ENCODE measurements at places on chromosomes 3 and 15. TPM values are rescaled to one million over a fixed set of nuclear protein-coding genes. Genes with fewer than 3 reads are reported as not detected.

DNA sequence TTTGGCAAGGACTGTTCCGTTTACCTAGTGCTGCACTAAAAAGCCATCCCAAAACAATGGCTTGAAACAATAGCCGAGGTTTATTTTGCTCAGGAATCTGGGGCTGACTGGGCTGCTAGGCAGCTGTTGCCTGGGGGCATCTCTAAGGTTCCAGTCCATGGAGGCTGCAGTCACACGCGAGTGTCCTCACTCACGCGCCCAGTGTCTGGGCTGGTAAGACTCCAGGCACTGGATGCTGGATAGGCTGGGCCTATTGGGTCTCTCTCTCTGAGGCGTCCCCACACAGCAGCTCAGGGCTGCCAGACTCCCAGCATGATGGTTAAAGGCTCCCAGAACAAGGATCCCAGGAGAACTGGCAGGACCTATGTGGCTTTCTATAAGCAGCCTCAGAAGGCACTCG lies 34.2 kb downstream of the ALS2CL start:
- no peak for DNase-seq
- H3K4me1 ChIP-seq: peaks cover 38% of the 10 kb centered on the region
- no peak overlapping the region for H3K4me3 ChIP-seq
- no peaks in the 10 kb centered on the region for H3K36me3 ChIP-seq

GRCh38 chr3:106184540-106185457 lies 316.0 kb upstream of the CBLB start:
- H3K27ac ChIP-seq: no peak overlapping the region
- no peak overlapping the region for H3K4me3 ChIP-seq
- H3K4me1 ChIP-seq: no peaks in the 10 kb centered on the region
- no peaks in the 10 kb centered on the region for H3K36me3 ChIP-seq
- no peaks in the 10 kb centered on the region for H3K27me3 ChIP-seq
- DNase-seq: no peak

- H3K4me1 ChIP-seq: peaks cover 34% of the 10 kb centered on the region
- peaks cover 28% of the 10 kb centered on the region for H3K27me3 ChIP-seq
- no peaks in the 10 kb centered on the region for H3K36me3 ChIP-seq
- peak overlapping the region; percentile 67 for H3K4me3 ChIP-seq
- no peak for DNase-seq
Observed at GRCh38 chr15:34584330-34584668, 848 bp upstream of the GOLGA8B start.

GRCh38 chr3:133124511-133124910 lies 86.3 kb downstream of the TMEM108 start:
- H3K4me3 ChIP-seq: no peak overlapping the region
- DNase-seq: peak; percentile 38
- peaks cover 2% of the 10 kb centered on the region for H3K27me3 ChIP-seq

DNA sequence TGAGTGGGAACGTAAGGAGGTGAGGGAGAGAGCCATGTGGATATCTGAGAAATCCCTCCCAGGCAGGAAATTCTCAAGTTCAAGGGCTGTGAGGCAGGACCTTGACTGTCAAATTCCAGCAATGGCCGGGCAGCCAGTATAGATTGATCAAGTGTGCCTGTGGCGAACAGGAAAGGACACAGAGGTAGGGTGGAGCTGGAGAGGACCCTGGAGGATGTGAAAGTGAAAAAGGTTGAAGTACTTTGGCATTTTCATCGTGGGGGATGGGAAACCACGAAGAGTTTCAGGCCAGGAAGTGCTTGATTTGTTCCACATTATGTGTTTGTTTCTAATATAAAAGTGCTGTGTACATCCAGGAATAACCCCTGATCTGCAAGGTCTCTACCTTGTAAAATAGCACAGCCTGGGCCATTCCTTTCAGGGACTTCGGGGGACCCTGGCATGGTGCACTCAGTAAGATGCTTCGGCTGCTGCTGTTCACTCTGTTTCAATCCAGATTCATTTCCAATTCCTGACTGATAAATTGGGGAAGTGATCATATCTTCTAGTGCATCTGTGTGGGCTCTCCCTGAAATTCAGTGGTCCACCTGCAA lies 156.6 kb downstream of the MCTP2 start:
- no peaks in the 10 kb centered on the region for H3K4me1 ChIP-seq
- no peak overlapping the region for H3K27ac ChIP-seq
- no peaks in the 10 kb centered on the region for H3K36me3 ChIP-seq
- no peak overlapping the region for H3K4me3 ChIP-seq

DNA sequence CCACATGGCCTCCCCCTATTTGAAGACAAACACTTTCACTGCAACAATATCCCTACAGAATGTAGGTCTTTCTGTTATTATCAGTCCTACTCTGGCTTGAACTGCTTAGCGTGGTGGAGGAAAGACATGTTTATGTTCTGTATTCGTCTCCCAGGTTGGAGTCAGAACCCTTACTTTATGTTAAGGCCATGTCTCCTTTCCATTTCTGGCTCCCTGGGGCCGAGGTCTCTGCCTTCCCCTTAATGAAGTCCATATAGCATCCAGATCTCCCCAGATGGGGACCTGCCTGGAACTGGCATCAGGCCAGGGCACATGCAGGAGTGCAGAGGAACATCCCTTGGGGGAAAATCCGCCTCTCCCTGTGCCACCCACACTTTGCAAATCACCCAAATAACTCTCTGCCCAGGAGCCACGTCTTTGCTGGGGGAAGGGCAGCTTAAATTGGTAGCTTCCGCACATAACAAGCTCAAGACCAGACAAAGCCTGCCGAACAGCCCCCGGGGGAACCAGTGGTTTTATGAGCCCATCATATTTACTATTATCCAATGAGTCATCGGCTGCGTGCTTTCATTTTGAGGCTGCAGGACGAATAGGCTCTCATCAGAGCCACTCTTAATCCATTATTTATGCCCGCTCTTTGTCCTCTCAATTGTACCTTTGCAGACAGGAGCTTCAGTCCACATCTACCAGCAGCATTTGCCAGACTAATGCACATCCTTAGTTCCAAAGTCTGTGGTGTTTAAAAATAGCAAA lies 237.0 kb downstream of the UACA start:
- H3K27ac ChIP-seq: no peak overlapping the region
- H3K4me3 ChIP-seq: peak overlapping the region; percentile 10
- peaks cover 12% of the 10 kb centered on the region for H3K4me1 ChIP-seq
- H3K36me3 ChIP-seq: no peaks in the 10 kb centered on the region
- DNase-seq: peak; percentile 84
- peaks cover 7% of the 10 kb centered on the region for H3K27me3 ChIP-seq

GRCh38 chr3:93988283-93988682 lies 8.3 kb downstream of the ARL13B start:
- DNase-seq: no peak
- H3K4me3 ChIP-seq: no peak overlapping the region
- no peaks in the 10 kb centered on the region for H3K27me3 ChIP-seq
- peaks cover 3% of the 10 kb centered on the region for H3K4me1 ChIP-seq
- no peaks in the 10 kb centered on the region for H3K36me3 ChIP-seq
- H3K27ac ChIP-seq: no peak overlapping the region

SERINC4 gene
- polyA plus RNA-seq: not detected

COL7A1 gene
- polyA plus RNA-seq: 7.6 TPM

EHD4 gene
- 38.8 TPM for polyA plus RNA-seq

SH3GL3 gene
- 6.0 TPM for polyA plus RNA-seq

LSG1 gene
- polyA plus RNA-seq: 47.3 TPM
